ENCODE measurements at places on chromosomes 6 and 20. TPM values are rescaled to one million over a fixed set of nuclear protein-coding genes. Genes with fewer than 3 reads are reported as not detected.

GRCh38 chr20:37566590-37567330, 39.1 kb upstream of the BLCAP start:
- DNase-seq = no peak

GRCh38 chr6:29651413-29652197, 5.3 kb upstream of the MOG start:
- DNase-seq = peak; percentile 65

PLEKHG1 gene
- 0.47 TPM for total RNA-seq

PRDM13 gene
- 0.05 TPM for total RNA-seq

- no peak for DNase-seq
Observed at GRCh38 chr6:111737065-111737521, 131.4 kb upstream of the TRAF3IP2 start.

Measured in activated CD4-positive, alpha-beta T cell treated with anti-CD3 and anti-CD28 coated beads, Interleukin-2, amount 10 ng/mL, durations not matched to agents 24 days and 14 days (primary cell).